ENCODE measurements at places on chromosomes 12 and 14.

DNA sequence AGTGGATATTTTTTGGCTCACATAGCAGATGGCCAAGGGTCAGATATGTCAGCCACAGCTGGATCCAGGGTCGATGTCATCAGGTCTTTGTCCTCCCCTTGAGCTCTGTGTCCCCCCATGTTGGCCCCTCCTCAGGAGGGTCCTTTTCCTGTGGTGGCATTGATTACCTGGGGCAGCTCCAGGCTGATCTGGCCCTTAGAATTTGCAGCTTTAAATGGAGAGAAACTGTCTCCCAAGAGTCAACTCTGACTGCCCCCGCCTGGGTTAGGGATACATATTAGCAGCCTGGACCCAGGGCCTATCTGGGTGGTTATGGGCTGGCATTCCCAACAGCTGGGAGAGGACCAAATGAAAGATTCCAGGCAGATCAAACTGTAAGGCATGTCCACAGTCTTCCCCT lies 330.5 kb downstream of the RGS6 start:
- DNase-seq = no peak

GRCh38 chr14:44863271-44863670 lies 98.5 kb downstream of the KLHL28 start:
- no peak for DNase-seq

GRCh38 chr14:32073537-32074189 lies 3.4 kb upstream of the ARHGAP5 start:
- DNase-seq = no peak

DNA sequence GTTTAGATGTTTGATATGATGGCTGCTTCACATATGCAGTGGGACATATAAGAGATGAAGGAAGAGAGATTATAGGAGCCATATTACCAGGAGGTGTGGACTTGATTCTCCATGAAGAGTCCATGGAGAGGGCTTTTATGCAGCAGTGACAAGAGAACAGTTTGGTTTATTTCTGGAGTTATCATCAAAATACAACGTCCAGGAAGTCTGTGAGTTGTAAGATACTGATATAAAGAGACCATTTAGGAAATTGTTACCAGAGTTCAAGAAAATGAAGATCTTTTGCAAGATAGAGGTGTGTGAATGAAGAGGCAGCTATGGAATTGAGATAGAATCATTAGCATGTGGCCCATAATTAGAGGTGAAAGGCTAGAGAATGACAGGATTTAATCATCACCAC lies 431.7 kb downstream of the NPAS3 start:
- no peak for DNase-seq

GRCh38 chr12:49776413-49776812 lies 35.1 kb downstream of the TMBIM6 start:
- DNase-seq = peak; percentile 34

- DNase-seq = no peak
These were observed 8.3 kb upstream of the GOLGA5 start for GRCh38 chr14:92785667-92786426.

- no peak for DNase-seq
These were observed 358.6 kb downstream of the EGLN3 start for GRCh38 chr14:33592297-33592696.

DNA sequence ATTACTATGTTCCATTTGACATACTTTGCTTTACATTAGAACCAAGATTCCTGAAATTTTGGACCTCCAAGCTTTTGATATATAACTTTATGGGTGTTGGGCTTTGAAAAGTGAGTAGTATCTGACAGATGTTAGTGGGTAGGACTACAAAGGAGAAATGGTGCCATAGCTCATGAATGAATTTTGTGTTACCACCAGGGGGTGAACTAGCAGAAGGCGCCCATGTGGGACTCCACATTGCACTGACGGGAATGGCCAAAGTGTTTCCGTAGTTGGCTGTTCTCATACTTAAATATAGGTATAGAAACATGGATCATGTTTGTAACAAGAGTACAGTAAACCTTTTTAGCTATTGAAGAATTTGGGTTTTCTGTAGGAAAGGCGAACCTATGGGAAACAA lies 337.5 kb downstream of the FLRT2 start:
- no peak for DNase-seq

- no peak for DNase-seq
These were observed 58.0 kb upstream of the ELK3 start for GRCh38 chr12:96136161-96136560.

GRCh38 chr12:108394196-108394595 lies 55.1 kb upstream of the CMKLR1 start:
- no peak for DNase-seq

GRCh38 chr12:110361216-110361615 lies 42.3 kb downstream of the ANAPC7 start:
- DNase-seq = no peak

- no peak for DNase-seq
These were observed 1.6 kb upstream of the NR4A1 start for GRCh38 chr12:52049688-52050087.

DNA sequence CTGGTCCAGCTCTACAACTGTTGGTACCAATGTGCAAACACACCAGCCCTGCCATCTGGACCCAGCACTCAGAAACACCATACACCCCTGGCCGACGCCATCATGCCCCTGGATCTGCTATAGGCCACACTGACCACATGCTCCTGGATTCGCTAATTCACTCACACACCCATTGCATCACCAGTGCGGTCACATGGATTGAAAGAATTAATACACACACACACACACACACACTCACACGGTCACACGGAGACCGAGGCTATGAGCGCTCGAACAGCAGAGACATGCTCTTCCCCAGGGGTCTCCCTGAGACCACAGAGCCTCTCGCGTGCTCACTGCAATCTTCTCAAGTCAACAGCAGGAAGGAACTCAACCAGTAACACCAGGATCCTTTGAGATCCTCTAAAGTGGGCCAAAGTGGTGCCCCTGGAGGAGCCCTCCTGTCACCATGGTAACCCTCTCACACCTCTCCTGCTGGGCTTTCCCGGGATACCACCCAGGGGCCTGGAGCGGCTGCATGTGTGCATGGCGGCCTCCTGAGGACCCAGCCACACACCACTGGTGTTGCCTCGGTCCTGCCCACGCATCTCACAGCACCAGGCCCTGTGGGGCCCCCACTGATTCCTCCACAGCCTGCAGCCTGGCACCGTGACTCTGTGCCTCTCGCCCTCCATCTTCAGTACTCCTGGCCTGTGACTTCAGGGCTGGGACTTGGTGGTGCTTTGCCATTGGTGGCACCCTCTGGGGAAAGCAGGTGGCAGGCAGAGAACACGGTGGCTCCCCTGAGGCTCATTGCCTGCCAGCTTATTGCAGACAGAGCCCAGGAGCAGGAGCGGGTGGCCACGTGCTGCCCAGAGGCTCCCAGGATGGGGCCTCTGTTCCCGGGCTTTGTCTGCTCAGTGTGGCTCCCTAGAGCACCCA lies 15.1 kb downstream of the LRTM2 start:
- DNase-seq = no peak

- no peak for DNase-seq
These were observed 79.9 kb downstream of the NINJ2 start for GRCh38 chr12:583251-583869.

DNA sequence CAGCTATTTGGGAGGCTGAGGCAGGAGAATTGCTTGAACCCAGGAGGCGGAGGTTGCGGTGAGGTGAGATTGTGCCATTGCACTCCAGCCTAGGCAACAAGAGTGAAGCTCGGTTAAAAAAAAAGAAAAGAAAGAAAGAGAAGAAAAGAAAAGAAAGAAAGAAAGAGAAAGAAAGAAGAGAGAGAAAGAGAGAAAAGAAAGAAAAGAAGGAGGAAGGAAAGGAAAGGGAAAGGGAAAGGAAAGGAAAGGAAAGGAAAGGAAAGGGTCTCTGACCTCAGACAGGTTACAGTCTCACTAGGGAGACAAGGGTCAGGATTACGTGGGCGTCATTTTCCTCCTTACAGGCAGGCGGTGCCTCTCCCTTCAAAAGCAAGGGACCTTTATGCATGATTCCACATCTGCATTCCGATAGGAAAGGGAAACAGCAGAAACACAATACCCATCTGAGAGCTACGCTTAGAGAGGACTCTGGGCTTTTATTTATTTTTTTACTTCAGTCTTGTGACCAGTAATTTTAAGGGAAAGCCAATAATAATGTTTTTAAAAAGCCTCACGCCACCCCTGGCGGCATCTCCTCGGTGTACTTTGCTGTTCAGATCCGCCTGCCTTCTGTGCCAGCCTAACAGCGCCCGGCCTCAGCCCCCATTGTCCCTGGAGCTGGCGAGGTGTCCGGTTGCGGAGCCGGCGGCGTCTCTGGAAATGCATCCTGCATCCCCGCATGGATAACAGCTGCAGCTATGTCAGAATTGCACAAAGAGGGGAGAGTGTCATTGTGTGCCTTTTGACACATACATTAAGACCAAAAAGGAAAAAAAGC lies 945 bp upstream of the HIP1R start:
- no peak for DNase-seq

DNA sequence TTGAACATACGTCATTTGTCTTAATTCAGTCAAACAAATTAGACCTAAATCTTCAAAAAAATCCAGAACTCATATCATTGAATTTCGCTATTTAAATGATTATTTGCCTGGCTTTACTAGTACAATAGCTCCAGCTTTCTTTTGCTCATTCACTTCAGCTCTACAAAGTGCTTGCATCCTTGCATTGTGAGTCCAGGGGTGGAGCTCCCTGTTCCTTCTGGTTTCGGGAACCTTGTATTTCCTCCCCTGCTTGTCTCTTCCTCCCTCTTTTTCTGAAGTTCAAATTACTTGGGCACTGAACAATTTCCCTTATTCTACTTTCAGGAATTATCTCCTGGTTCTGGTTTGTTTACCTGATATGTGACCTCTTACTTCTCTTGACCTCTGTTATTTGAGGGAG lies 58.1 kb upstream of the KITLG start:
- no peak for DNase-seq

DNA sequence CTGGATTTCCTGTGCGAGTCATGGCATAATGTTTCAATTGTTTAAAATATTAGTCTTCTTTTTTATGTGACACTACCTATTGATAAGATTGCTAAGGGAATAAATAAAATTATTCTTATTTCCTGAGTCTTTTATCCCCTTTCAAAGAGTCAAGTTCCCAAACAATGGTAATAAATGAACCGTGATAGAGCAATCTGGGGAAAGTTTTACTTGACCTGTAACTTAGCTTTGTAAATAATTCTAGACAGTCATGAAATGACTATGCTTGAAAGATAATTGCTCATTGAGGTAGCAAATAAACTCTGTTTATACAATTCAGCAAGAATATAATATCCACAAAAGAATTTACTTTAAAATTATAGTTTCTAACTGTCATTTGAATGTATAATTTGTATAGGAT lies 82.1 kb downstream of the TSPAN8 start:
- DNase-seq = no peak

GRCh38 chr12:19421503-19422282 lies 17.6 kb upstream of the AEBP2 start:
- no peak for DNase-seq

- no peak for DNase-seq
These were observed 20.0 kb downstream of the ZCCHC8 start for GRCh38 chr12:122480753-122481152.

DNA sequence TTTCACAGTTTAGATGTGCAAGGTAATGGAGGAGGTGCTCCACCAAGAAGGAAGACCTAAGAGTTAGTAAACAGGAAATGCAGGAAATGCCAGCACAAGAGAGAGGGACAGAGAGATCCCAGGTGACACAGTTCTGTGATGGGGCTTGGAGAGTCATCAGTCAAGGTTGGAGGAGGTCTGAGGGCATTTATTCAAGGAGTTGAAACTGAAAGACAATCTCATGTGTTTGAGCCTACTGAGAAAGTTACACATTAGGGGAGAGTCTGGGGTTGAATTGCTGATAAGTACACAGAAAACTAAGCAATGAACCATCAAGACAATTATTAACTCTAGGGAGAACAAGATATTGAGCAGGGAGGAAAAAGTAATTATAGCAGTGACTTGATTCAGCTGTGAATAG lies 138.5 kb downstream of the ANO6 start:
- DNase-seq = no peak

Measured in stimulated activated CD4-positive, alpha-beta T cell treated with anti-CD3 and anti-CD28 coated beads, Interleukin-1b, Interleukin-23, amount 100 ng/mL, for 24 hours (primary cell).